ENCODE measurements at places on chromosomes 3 and 15. TPM values are rescaled to one million over a fixed set of nuclear protein-coding genes. Genes with fewer than 3 reads are reported as not detected.

GRCh38 chr3:27141668-27142067, 227.5 kb downstream of the NEK10 start:
- no peak for ATAC-seq

GRCh38 chr15:66124651-66125050, 128.9 kb downstream of the MEGF11 start:
- no peak for ATAC-seq

Gene IVD
- total RNA-seq = 14.7 TPM

DNA sequence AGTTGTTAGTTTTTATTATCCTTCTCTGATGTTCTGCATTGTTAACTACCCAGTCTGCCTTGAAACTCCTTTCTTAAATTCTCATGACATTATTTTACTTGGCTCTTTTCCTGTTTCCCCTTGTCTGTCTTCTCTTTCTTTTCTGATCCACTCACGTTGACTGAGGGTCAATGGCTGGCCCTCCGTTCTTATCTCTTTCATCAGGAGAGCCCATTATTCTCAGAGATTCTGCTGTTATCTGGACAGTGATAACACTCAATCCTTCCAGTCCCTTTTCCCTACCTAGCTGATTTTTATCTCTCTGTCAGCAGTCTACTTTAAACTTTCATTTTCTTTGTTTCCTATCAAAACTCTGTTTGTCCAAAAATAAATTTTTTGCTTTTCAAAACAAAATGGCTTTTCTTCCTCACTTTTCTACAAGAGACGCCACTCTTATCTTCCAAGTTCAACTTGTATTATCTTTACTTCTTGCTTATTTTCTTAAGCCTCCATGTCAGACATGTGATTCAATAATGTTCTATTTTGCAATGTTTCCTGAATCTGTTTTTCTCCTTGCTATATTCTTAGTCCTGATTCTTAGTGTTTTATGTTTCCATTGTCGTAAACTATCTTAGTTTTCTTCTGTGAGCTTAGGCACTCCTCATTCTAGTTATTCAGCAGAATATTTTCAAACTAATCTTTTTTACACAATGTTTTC, 120.2 kb downstream of the NEDD4 start:
- ATAC-seq = no peak

Gene MYO5A
- total RNA-seq = 18.8 TPM

- no peak for ATAC-seq
Observed at GRCh38 chr15:38010395-38010794, 76.0 kb downstream of the TMCO5A start.

Gene MRPL3
- 65.6 TPM for total RNA-seq

- ATAC-seq = no peak
Observed at GRCh38 chr3:23086331-23086730, 116.8 kb upstream of the UBE2E2 start.

Gene PODXL2
- total RNA-seq = 2.7 TPM

GRCh38 chr3:132669256-132669777, 9.2 kb downstream of the UBA5 start:
- ATAC-seq = no peak

GRCh38 chr15:90812958-90813265, 55.5 kb upstream of the FURIN start:
- no peak for ATAC-seq

GRCh38 chr3:66443118-66443803, 57.6 kb downstream of the LRIG1 start:
- no peak for ATAC-seq
